ENCODE measurements at places on chromosomes 11 and 22.

DNA sequence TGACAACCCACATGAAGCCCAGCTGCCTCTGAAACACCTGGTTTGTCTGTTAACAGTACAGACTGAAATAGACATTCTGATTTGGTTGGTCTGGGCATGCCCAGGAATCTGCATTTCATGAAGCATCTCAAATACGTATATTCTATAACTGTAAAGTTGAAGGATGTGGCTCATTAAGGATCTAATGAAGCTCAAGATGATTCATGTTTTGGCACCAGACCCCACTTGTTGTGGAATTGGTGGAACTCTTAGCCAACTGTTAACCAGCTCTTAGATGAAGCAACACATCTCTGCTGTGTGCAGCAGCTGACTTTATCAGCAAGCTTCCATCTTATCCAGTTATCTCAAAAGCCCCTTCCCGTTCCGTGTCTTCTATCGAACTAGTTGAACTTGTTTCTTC lies 232.2 kb downstream of the INSC start:
- no peak for DNase-seq

GRCh38 chr22:43473031-43473430 lies 61.2 kb downstream of the MPPED1 start:
- DNase-seq = no peak

DNA sequence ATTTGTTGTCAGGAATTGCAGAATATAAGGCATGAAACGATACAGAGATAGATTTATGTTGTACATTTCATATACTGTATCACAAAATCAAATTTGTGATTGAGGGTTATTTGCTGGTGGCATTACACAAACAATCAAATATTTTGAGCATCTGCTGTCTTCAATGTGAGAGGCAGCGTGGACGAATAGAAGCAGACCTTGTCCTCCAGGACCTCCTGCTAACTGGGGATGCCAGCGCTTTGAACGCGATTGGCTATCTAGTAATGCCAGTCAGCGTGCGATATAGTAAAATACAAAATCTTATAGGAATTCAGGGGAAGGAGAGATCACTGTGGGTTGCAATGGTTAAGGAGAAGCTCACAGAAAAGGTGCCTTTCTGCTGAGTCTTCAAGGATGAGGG lies 631 bp upstream of the SNX19 start:
- DNase-seq = no peak

DNA sequence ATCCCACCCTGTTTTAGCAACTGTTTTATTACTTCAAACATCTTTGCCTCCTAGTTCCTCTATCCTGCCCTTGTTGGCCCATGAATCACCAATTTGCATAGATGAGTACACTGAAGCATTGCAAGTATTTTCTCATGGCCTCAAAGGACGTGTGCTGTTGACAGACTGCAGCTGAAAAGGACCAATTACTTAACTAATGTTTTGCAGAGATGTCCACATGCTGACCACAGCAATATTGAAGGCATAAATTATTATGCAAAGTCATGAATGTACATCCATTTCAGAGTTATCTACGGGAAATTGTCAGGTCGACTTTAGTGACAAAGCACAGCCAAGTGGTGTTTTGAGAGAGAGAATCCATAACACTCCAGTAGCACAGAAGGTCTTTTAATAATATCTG lies 64.8 kb downstream of the CADM1 start:
- no peak for DNase-seq

DNA sequence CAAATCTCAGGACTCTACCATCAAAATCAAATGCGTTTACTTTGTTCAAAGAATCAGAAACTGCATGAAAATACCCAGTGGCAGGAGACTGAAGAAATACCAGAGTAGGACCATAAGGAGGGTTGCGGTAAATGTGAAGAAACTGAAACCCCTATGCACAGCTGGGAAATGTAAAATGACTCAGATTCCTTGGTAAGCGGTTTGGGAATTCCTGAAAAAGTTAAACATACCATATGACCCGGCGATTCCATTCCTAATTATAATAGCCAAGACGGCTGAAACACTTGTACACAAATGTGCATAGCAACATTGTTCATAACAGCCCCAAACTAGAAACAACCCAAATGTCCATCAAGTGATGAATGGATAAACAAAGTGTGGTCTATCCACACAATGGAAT lies 114.1 kb upstream of the GRAMD1B start:
- DNase-seq = no peak

- no peak for DNase-seq
Measured at GRCh38 chr11:14150878-14151277, 188.4 kb downstream of the SPON1 start.

GRCh38 chr11:104812103-104812788 lies 86.0 kb downstream of the CASP12 start:
- DNase-seq = no peak

DNA sequence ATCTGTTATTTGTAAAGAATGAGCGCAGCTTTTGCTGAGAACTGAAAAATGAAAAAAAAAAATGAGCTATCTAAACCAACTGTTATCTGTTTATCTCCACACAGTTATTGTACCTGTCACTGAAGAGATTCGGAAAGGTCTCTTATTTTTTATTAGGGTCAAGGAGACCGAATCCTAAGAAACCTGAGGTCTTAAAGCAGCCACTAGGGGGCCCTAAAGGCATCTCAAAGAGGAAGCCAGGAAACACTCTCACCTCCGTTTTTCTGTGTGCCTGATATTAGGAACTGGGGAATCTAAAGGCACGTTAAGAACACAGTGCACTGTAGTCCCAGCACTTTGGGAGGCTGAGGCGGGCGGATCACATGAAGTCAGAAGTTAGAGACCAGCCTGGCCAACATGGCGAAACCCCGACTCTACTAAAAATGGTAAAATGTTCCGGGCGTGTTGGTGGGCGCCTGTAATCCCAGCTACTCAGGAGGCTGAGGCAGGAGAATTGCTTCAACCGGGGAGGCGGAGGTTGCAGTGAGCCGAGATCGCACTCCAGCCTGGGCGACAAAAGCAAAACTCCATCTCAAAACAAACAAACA lies 3.5 kb upstream of the LARGE1 start:
- peak; percentile 54 for DNase-seq

DNA sequence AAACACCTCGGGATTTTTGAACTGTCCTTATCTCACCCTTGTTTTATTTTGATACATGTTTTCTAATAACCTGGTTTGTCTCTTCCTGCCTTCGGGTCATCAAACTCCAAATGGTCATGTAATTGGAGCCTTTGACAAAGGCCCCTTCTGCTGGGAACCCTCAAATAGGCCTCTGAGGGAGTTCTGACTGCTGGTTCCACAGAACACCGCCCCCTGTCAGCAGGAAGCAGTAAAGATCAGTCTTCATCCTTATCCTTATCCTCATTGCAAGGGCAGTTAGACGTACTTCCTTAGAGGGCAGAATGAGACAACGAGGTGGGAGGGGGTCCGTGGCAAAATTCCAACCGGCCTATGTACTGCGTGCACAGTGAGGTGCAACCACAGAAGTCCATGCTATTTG lies 12.1 kb downstream of the TRIM51 start:
- DNase-seq = no peak

GRCh38 chr11:131474947-131475346 lies 104.5 kb downstream of the NTM start:
- DNase-seq = no peak

Measured in GM12864 (cell line).